A549 treated with AZD2906 at 1 μM for 4 hours (cell line): ENCODE measurements at places on chromosomes 12 and 14. TPM values are rescaled to one million over a fixed set of nuclear protein-coding genes. Genes with fewer than 3 reads are reported as not detected.

KRT71 gene
- 0.02 to 0.09 TPM (median 0.05 TPM) in 3 of 5 replicates, not detected in the others for total RNA-seq

LRRC10 gene
- total RNA-seq = not detected in 5 replicates

DPF3 gene
- 0.05 to 0.16 TPM (median 0.10 TPM) in 5 replicates for total RNA-seq

AGAP2 gene
- total RNA-seq = 0.09 to 0.23 TPM (median 0.16 TPM) in 5 replicates

AQP6 gene
- total RNA-seq = not detected in 5 replicates

IL26 gene
- total RNA-seq = not detected in 5 replicates

IL22 gene
- total RNA-seq = not detected in 5 replicates

LMNTD1 gene
- total RNA-seq = not detected in 5 replicates

PLEKHG3 gene
- 18.6 to 25.6 TPM (median 24.8 TPM) in 5 replicates for total RNA-seq

TUBA1A gene
- total RNA-seq = 195 to 252 TPM (median 234 TPM) in 5 replicates

HCAR3 gene
- 0.02 to 0.08 TPM (median 0.04 TPM) in 4 of 5 replicates, not detected in the other for total RNA-seq

INSM2 gene
- total RNA-seq = 0.05 to 0.11 TPM (median 0.07 TPM) in 5 replicates

THAP2 gene
- total RNA-seq = 3.5 to 4.2 TPM (median 4.1 TPM) in 5 replicates

TAS2R42 gene
- not detected in 5 replicates for total RNA-seq

VDR gene
- total RNA-seq = 2.9 to 3.7 TPM (median 3.5 TPM) in 5 replicates

HOXC6 gene
- 3.9 to 5.0 TPM (median 4.1 TPM) in 5 replicates for total RNA-seq

ASIC1 gene
- total RNA-seq = 4.3 to 6.1 TPM (median 5.0 TPM) in 5 replicates

P2RX2 gene
- total RNA-seq = not detected in 5 replicates

SLC25A21 gene
- total RNA-seq = 0.68 to 1.2 TPM (median 0.87 TPM) in 5 replicates

DNAJC22 gene
- 20.3 to 22.4 TPM (median 21.4 TPM) in 5 replicates for total RNA-seq

KRT6C gene
- total RNA-seq = not detected in 5 replicates

LIN7A gene
- total RNA-seq = 0.19 to 0.35 TPM (median 0.22 TPM) in 5 replicates

PRB2 gene
- not detected in 5 replicates for total RNA-seq

AJUBA gene
- total RNA-seq = 31.9 to 40.2 TPM (median 34.0 TPM) in 5 replicates

FOXG1 gene
- 0.09 to 0.22 TPM (median 0.19 TPM) in 5 replicates for total RNA-seq

ANHX gene
- total RNA-seq = not detected in 5 replicates

TBC1D30 gene
- 0.81 to 1.4 TPM (median 1.2 TPM) in 5 replicates for total RNA-seq

RND1 gene
- total RNA-seq = 3.1 to 4.9 TPM (median 3.4 TPM) in 5 replicates

ACYP1 gene
- 26.2 to 29.5 TPM (median 27.7 TPM) in 5 replicates for total RNA-seq

EML5 gene
- total RNA-seq = 0.32 to 0.45 TPM (median 0.39 TPM) in 5 replicates

POTEM gene
- total RNA-seq = not detected in 5 replicates

KRT82 gene
- not detected in 5 replicates for total RNA-seq

SLC22A17 gene
- 5.5 to 7.4 TPM (median 6.7 TPM) in 5 replicates for total RNA-seq

ETFBKMT gene
- total RNA-seq = 0.78 to 1.1 TPM (median 0.87 TPM) in 5 replicates

ARMH4 gene
- 0.55 to 1.00 TPM (median 0.78 TPM) in 5 replicates for total RNA-seq

FZD10 gene
- total RNA-seq = not detected in 5 replicates

KCNH3 gene
- 1.5 to 2.6 TPM (median 2.2 TPM) in 5 replicates for total RNA-seq

LRTM2 gene
- total RNA-seq = 0.02 to 0.09 TPM (median 0.05 TPM) in 4 of 5 replicates, not detected in the other

MYF6 gene
- not detected in 5 replicates for total RNA-seq

TAS2R9 gene
- total RNA-seq = not detected in 5 replicates

KCNC2 gene
- not detected in 5 replicates for total RNA-seq

CCDC177 gene
- total RNA-seq = 0.02 to 0.05 TPM (median 0.03 TPM) in 5 replicates

ARPC3 gene
- 433 to 773 TPM (median 446 TPM) in 5 replicates for total RNA-seq

PYGL gene
- total RNA-seq = 124 to 177 TPM (median 155 TPM) in 5 replicates

VRTN gene
- 0.02 to 0.03 TPM in 2 of 5 replicates, not detected in the others for total RNA-seq

NANOG gene
- 0.03 to 0.19 TPM (median 0.07 TPM) in 3 of 5 replicates, not detected in the others for total RNA-seq

PWP1 gene
- 85.5 to 111 TPM (median 89.7 TPM) in 5 replicates for total RNA-seq

C14orf39 gene
- total RNA-seq = not detected in 5 replicates

ESR2 gene
- total RNA-seq = 0.04 to 0.08 TPM (median 0.06 TPM) in 5 replicates
